ENCODE measurements at places on chromosomes 5 and 9. TPM values are rescaled to one million over a fixed set of nuclear protein-coding genes. Genes with fewer than 3 reads are reported as not detected.

GRCh38 chr9:70043285-70043684 is 363 bp upstream of the MAMDC2 start:
- H3K4me1 ChIP-seq, result no peaks in the 10 kb centered on the region
- no peak overlapping the region for H3K27ac ChIP-seq
- H3K36me3 ChIP-seq, result no peaks in the 10 kb centered on the region
- H3K4me3 ChIP-seq, result no peak overlapping the region

DNA sequence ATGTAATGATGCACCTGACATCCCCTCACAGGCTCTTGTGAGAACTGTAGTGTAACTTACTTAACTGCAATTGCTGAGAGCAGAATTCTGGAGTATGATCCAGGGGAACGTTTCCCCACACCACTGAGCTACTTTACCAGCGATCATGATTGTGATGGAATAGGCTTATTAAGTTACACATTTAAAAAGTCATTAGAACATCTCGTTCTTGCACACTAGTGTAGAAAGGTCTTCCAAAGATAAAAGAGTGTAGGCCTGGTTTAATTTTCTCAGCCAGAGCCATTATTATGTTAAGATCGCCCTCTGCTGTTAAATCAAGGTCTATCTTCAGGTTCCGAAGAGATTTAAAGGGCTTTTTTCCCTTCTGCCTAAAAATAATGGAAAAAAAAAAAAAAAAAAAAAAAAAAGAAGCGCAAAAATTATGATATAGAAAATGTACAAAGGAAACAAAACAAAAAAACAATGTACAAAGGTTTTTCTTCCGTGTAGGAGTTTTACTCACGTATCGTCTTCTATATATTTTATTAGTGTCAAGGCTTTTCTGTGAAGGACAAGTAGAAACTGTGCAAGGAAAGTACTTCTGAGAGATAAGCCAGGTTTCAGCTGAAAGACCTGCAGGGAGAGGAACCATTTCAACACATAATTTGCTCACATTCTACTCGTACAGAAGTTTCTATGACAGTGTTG is 18.6 kb upstream of the MOB3B start:
- no peaks in the 10 kb centered on the region for H3K4me1 ChIP-seq
- peaks cover 24% of the 10 kb centered on the region for H3K36me3 ChIP-seq
- H3K27me3 ChIP-seq, result no peaks in the 10 kb centered on the region
- DNase-seq, result no peak
- H3K4me3 ChIP-seq, result no peak overlapping the region

- H3K27ac ChIP-seq, result no peak overlapping the region
- DNase-seq, result no peak
- no peak overlapping the region for H3K4me3 ChIP-seq
- no peaks in the 10 kb centered on the region for H3K4me1 ChIP-seq
- H3K27me3 ChIP-seq, result peaks cover 3% of the 10 kb centered on the region
These were observed 240.6 kb downstream of the ACTL7B start for GRCh38 chr9:108615152-108615551.

UGT3A1 gene
- total RNA-seq, result not detected

MCC gene
- 38.6 TPM for total RNA-seq
